ENCODE measurements at places on chromosomes 1 and 21.

DNA sequence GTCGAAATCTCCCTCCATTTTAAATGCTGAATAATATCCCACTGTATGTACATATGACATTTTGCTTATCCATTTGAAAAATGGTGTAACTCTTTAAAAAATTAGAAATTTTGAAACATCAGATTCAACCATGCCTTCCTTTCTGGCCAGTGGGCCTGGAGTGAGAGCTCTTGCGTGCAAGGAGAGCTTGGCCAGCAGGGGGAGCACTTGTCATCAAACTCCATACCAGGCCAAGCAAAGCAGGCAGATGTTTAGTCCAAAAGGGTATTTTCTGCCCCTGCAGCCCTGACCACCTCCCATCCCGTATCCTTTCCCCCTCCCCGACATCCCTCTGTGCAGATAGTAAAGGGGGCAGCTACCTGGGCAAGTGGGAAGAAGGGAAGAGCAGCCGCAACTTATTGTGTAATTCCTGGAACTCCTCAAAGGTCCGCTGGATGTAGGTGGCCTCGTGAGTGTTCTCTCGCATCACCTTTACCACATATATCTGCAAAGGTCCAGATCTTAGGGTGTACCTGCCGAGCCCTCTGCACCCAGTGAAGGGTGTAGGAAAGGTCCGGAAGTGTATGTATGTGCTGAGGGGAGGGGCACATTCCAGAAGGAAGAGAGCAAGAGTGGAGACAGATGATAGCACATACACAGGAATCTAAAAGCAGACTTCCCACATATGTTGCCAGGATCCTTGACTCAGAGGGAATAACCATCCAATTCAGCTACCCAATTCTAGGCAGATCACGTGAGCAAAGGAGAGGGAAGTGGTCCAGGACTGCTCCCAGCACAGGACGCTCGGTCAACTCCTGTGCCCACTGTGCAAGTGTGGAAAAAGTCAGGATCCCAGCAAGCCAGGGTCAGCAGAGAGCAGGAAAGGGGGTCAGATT, 19.9 kb upstream of the PPP1R15B start:
- DNase-seq: peak; percentile 70

- DNase-seq: no peak
Observed at GRCh38 chr1:153341431-153341934, 7.2 kb downstream of the PGLYRP4 start.

DNA sequence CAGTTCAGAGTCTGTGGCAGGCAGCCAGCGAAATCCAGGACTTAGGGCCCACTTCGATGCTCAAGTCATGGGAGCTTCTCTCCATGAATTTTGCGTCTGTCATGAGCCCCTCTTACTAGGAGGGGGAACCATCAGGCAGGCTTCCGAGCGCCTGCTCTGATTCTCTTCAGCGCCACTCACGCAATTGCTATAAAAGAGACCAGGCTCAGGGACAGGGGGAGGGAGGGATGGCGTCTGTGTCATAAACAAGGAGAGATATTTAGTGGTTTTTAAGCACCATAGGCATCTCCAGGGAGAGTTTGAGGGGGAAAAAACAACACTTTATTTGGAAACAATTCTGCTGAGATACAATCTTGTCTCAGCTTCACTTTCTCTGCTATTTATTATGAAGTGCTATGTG, 60.6 kb downstream of the NAV1 start:
- no peak for DNase-seq

- no peak for DNase-seq
Observed at GRCh38 chr21:16194095-16194787, 464.5 kb downstream of the USP25 start.

DNA sequence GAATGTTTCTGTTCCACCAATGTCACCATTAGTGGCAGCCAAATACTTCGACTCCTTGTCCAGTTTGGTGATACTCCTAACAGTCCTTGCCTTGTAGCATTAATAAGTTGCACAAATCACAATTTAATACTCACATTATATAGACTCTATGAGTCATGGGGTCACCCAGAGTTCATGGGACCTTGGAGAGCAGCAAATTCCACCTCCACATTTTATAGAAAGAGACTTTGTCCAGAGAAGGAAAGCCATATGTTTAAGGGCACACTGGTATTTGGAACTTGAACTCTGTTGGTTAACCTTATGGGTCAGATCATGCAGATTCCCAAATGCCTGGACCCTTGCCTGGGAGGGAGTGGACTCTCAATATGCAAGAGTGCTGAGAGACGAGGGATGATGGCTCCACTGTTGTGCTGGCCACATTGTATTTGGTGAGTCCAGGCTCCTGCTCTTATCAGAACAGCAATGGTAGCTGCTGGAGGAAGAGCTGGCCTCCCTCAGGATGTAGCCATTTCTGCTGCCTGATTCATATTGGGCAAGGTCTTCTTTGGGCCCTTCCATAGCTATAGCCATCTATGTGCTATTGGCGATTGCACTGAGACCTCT, 30.6 kb downstream of the DNAJC6 start:
- DNase-seq: no peak

- DNase-seq: no peak
Observed at GRCh38 chr1:16418823-16419425, 18.3 kb downstream of the SPATA21 start.

DNA sequence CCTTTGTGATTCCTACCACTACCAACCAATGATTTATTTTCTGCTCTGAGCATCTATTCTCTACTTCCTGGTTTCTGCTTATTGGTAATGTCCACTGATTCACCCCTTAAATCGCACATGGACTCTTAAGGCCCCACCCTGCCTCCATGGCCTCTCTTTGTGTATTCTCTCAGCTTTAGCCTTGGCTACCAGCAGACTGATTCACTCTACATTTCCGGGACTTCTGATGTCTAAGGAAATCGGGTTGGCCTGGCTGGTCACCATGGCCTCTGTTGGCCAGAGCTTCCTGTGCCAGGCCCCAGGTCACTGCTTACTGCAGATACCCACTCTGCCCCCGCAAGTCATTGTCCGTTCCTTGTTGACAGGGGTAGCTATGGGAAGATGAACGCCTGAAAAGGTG, 40.9 kb downstream of the PDPN start:
- DNase-seq: no peak

DNA sequence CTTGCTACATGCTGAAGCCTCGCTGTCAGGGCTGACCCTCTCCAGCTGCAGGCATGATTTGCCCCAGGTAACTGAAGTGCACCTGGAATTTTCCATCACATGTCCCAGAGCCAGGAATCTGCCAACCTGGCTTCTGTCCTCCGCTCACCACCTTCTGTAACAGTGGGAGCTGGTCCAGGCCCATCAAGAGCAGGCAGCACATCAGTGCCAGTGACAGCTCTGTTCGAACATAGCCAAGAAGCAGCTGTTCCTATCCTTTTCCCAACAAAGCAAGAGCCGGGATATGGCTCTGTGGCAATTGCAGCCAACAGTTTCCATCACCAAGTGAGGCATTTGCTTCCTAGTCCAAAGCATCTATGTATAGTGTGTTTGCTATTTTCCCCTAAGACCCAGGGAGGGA, 42.2 kb upstream of the KANK4 start:
- no peak for DNase-seq

GRCh38 chr1:1210726-1211540, 3.0 kb downstream of the TNFRSF4 start:
- no peak for DNase-seq

DNA sequence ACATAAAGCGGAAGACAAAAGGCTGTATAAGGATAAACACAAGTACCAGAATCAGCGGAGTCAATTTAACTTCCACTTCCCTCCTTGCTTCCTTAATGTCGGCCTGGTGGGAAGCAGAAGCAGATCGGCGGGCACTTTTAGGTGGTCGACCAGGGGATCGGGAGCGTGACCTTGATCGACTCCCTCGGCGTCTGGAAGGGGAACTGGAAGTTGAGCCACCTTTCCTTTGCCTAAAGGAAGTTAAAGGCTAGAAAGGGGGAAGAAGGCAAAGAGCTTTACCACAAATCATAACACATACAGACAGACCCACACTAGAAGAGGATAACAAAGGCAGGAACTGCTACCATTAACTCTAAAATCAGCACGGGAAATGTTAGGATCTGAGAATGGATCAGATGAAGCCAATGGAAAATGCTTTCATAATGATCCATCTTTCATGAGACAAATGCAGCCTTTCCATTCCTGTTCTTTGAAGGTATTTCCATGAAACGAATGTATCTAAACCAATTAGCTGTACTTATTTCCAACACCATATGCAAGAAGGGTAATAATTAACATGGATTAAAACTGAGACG, 5.7 kb downstream of the LBR start:
- DNase-seq: no peak

DNA sequence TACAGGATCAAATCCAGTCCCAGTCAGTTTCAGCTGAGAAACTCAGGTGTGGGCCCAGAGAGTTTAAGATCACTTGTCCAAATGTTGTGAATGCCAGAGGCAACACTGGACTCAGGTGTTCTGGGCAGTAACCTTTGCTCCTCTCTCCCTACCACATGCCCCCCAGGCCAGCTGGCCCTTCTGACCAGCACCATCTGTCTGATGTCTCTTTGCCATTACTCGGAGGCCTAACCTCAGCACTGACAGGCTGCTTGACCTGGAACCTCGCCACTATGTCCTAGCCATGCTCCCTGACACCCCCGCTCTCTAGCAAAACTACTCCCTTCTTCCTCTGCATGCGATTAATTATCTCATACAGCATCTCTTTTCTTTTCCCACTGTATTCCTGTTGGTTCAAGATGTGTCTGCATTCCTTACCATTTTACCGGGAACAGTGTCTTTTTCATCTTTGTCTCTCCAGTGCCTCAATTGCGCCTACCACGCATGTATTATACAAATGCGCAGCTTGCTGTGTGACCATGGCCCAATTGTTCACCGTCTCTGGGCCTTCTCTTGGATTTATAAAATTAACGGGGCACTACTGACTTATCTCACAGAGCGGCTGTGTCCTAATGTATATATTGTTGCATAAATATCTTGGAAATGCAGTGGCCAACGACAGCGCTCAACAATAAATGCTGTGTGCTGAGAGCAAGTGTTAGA, 159.5 kb upstream of the IRF2BP2 start:
- no peak for DNase-seq

DNA sequence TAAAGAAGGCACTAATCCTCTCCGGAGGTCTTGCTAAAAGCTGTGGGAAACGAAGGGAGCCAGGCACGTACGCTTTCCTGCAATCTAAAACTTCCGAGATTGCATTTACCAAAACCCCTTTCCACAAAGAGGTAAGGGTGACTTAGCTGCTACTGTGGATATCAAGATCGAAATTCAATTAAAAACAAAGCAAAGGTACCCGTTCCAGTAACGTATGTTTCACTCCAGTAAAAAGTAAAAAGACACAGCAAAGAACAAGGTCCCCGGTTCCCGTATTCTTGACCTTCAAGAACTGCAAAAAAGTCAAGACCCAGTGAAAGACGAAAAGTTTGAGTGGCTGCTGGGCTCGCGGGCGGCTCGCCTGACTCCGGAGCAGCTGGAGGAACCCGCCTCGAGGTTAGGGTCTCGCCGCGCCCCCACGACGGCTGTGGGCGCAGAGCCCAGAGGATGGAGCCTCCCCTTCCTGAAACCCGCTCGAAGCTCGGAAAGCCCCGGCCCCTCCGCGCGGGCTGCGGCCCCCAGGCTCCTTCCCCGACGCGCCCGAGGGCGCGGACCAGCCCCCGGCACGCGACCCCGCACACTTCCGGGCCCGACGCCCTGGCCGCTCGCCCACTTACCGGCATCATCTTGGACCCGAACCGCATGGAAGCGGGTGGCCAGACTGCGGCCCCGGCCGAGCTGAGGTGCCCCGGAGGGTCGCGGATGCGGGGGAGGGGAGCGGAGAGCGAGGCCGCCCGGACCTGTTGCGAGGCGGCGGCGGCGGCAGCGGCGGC, 524 bp downstream of the TP53BP2 start:
- peak; percentile 37 for DNase-seq

DNA sequence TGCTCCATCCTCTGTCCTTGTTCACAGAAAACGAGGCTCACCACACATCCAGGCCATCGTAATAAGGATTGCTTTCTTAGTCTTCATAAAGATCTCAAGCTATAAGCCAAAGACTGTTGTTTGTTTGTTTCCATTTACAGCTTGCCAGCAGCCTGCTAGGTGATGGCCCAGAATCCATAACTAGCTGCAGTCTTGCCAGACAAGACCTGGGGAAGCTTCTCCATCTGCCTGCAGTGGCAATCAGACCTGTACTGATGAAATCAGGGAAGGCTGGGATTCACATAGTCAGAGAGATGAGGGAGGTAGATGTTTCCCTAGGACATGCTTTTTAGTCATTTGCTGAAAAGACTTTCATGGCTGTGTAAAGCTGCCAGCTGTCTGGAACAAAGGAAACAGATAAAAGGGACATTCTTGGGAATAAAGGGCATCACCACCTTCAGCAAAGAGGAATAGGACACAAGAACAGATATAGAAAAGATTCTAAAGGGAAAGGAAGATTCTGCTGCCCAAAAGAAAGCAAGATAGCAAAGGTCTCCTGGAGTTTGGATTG, 51.0 kb downstream of the MT1HL1 start:
- no peak for DNase-seq

DNA sequence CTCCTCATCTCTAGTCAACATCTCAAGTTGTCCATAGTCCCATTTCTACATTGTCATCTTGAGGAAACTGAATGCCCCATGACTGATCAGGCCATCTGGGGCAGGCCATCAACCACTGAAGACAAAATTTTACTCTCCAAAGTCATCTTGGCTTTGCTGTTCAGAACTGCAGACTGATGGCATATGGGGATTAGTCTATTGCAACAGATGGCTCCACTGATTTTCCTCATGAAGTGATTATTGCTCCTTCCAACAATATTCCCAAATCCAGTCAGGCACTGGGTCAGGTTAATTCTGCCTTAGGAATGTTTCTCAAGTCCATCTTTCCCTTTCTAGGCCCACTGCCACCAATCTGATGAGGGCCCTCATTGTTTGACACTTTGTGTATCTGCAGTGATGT, 101.7 kb downstream of the ESRRG start:
- no peak for DNase-seq

GRCh38 chr1:162206300-162206699, 136.8 kb downstream of the NOS1AP start:
- DNase-seq: no peak

DNA sequence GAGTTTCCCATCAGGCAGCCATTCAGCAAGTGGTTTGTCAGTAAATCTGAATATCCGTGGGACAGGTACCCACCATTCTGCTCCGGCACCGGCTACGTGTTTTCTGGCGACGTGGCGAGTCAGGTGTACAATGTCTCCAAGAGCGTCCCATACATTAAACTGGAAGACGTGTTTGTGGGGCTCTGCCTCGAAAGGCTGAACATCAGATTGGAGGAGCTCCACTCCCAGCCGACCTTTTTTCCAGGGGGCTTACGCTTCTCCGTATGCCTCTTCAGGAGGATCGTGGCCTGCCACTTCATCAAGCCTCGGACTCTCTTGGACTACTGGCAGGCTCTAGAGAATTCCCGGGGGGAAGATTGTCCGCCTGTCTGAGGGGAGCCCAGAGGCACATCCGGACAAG, 48.4 kb downstream of the B3GALT5 start:
- DNase-seq: no peak

GRCh38 chr1:198167436-198167934, 10.7 kb downstream of the NEK7 start:
- no peak for DNase-seq
